LHCN-M2 (cell line): ENCODE measurements at places on chromosomes 7 and 10.

GRCh38 chr7:67729771-67730170 is 733.1 kb downstream of the TYW1 start:
- no peak for DNase-seq

- DNase-seq: no peak
Observed at GRCh38 chr7:7519056-7519455, 16.6 kb downstream of the COL28A1 start.

GRCh38 chr7:22435720-22436119 is 64.3 kb downstream of the STEAP1B start:
- no peak for DNase-seq

DNA sequence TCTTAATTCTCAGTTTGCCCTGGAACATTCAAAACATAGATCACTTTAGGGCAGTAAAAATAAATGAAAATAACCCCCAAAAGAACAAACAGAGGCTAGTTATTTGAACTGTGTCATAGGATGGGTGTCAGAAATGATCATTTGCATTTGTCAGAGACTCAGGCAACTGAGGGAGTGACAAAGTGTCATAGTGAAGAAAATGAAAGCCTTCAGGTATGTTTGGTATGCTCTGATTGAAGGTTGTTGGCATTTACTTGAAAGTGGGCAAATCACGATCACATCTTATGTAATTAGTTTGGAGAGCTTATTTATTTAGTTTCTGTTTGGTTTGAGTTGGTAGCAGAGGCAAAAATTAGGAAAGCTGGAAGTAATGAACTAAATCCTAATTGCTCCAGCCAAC is 880.9 kb downstream of the ANKRD7 start:
- DNase-seq: no peak

DNA sequence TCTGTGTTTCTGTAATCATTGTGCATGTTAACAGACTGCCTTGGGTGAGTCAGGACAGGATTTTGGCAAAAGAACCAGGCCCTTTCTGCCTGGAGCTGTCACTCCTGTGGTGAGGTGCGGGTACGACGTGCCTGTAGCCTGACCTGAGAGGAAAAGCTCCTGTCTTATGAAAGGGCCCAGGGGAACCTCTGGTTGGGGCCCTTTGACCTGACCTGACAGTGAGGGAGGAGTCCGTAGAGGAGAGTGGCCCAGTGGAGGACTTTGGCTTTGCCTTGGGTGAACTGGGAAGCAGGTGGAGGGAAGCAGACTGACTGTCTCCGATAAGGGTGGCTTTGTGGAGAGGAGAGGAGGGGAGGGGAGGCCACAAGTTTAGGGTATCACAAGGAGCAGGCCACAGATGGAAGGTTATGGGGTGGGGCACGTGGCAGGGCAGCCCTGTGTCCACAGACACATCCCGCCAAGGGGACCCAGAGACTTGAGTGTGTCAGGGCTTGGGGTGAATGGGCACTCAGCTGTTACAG is 6.9 kb downstream of the PFKP start:
- DNase-seq: no peak

GRCh38 chr7:75729851-75730274 is 8.9 kb downstream of the HIP1 start:
- DNase-seq: no peak

DNA sequence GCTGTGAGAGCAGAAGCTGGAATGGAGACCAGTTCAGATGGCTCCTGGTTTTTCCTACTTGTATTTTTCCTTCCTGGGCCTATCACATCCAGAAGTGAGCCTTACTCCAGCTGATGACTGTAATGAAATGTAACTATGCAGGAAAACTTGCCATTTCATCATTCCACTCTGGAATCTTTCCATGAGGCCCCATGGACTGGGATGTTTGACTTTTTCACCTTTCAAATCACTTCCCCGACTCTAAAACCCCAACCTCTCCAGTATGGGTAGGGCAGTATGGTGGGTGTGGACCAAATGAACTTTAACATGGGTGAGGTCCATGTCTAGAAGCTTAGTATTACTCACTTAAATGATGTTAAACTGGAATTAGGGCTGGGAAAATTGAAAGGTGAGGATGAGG is 40.3 kb upstream of the DLD start:
- no peak for DNase-seq

DNA sequence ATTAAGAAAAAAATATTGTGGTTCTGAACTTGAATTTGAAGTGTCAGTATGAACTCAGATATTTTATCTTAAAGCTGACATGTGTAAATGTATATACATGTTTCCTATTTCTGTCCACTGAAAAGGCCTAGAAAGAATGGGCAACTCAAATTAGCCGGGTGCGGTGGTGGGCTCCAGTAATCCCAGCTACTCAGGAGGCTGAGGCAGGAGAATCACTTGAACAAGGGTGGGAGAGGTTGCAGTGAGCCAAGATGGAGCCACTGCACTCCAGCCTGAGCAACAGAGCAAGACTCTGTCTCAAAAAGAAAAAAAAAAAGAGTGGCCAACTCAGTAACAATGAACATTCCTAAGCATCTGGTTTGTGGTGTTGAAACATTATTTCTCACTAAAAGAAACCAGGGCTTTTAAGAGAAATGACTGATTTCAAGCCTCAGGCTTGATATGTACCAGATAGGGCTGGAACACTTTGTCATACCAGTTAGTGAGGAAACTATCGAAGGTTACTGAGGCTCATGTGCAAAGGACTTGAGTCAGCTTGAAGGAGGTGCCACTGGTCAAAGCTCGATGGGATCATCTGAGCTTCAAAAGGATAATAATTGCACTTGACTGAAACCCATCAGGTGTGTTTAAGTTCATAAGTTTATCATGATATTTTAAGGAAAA is 40.5 kb downstream of the AOAH start:
- no peak for DNase-seq

GRCh38 chr10:118960157-118961090 is 69.1 kb upstream of the NANOS1 start:
- DNase-seq: no peak

DNA sequence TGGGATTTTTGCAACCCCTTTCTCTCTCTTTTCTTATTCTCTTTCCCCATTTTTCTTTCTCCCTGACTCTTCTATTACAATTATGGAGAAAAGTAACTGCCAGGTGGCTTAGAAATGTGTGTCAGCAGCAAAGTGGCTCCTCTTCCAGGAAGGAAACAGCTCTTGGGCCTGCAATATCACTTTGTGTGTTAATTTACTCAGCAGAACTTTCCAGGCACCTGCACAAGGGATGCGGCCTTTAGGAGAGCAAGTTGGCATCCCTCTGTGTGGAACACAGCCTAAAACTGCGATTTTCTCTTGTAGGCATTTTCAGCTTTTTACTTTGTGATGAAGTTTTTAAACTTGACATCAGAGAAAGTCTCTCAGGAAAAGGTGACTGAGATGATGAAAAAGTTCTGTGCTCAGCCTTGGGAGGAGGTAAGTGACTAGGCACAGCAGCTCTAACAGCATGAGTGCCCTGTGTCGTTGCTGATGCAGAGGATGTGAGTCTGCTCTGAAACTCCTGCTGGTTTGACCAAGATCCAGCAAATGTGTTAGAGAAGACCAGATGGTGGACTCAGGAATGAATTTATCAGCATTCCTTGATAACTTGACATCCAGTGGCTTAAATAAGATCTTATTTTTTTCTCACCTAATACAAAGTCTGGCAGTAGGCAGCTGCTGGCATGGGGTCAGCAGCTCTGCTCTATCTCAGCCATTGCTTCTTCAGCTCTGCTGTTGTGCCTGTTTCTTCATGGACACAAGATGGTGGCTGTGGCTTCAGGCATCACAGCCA is 47.4 kb upstream of the CC2D2B start:
- DNase-seq: no peak

- DNase-seq: peak; percentile 54
Observed at GRCh38 chr10:18501198-18501597, 150.2 kb downstream of the NSUN6 start.

GRCh38 chr10:59799421-59799820 is 46.2 kb upstream of the MRLN start:
- peak; percentile 53 for DNase-seq

DNA sequence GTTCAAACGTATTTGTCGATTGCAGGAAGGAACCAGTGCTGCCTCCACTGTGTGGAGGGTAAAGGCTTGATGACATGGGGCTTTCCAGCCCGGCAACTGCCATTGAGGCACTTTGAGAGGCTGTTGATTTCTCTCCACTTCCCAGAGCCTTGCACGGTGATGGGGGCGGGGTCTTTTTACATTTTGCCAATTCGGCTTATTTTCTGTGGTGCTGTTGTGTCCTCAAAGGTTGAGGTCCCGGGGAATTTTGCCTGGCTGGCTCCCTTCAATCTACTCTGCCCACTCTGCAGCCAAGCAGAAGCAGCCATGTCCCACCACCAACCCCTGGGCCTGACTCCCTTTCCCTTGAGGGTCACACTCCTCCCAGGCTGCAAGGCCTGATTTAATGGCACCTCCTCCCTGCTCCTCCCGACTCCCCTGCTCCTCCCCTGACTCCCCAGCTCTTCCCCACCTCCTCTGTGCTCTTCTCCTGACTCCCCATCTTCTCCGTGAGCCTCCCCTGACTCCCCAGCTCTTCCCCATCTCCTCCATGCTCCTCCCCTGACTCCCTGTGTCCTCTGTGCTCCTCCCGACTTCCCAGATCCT is 39.0 kb downstream of the OAT start:
- DNase-seq: no peak

DNA sequence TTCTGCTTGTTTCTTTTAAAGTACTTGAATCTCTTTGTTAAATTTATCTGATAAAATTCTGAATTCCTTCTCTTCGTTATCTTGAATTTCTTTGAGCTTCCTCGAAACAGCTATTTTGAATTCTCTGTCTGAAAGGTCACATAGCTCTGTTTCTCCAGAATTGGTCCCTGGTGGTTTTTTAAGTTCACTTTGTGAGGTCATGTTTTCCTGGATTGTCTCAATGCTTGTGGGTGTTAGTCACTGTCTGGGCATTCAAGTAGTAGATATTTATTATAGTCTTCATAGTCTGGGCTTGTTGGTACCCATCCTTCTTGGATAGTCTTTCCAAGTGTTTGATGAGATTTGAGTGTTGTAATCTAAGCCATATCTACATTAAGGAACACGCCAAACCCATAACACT is 1060.6 kb downstream of the LRMDA start:
- peak; percentile 82 for DNase-seq

- DNase-seq: no peak
Observed at GRCh38 chr10:18298256-18298655, 158.0 kb downstream of the CACNB2 start.

- peak; percentile 17 for DNase-seq
Observed at GRCh38 chr10:73467206-73467605, 28.6 kb downstream of the PPP3CB start.

DNA sequence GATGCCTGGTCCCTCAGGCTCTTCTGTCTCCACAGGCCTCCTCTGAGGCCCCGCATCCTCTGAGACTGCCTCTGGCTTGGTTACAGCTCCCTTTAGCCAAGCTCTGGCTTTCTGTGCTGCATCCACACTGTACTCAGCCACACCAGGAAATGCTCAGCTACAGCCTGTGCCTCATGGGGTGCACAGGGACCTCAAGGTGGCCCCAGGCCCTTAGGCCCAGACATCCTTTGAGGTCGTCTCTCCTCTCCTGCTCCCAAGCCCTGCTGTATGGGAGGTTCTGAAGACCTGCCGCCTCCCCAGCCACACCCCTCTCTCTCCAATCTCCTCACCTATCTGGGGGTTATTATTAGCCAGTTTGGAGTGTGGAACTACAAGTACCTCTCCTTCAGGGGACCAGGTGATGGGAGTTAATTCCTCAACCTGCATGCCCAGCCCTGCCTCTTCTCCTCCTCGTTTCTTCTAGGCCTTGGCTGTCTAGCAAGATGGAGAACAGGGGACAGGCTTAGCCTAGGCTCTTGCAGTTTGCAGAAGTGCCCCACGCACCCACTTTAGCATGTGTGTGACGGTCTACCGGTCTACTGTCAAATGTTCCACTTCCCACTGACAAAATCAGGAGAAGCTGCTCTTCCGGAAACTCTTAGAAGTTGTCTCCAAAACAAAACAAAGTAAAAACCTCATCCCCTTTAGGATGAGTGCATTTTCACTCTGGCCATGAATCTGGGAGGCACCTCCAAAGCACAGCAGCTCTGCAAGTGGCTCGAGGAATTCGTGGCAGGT is 64.0 kb upstream of the WAC start:
- DNase-seq: no peak

- no peak for DNase-seq
Observed at GRCh38 chr7:132541656-132542055, 34.6 kb downstream of the PLXNA4 start.

DNA sequence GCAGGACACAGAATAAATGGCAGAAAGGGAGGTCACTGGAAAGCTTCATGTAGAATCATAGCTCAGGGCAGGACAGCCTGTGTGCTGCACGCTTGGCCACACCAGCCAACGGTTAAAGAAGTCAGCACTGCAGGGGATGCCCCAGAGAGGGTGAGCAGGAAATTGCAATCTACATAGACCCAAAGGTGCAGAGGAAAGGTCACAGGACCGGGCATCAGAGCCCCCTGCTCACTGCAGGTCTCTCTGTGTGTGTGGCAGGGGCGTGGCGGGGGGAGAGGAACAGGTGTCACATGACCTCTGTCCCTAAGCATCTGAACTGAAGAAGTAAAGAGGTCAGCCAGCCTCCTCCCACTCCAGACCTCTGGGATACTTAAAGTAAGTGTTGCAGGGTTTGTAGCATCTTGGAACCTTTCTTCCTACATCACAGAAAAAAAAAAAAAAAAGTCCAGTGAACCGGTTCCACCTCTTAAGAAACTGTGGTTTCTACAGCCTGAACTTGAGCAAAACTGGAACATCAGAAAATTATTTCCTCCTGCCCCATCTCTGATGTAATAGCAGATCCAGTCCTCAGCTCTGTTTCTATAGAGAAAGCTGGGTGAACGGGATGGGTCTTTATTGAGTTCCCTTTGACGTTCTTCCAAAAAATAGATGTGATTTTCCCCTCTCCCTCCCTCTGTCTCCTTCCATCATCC is 64.3 kb downstream of the RGS10 start:
- DNase-seq: no peak

- no peak for DNase-seq
Observed at GRCh38 chr7:41754046-41754445, 51.2 kb upstream of the INHBA start.

GRCh38 chr10:44333511-44333910 is 51.4 kb downstream of the CXCL12 start:
- no peak for DNase-seq

- DNase-seq: no peak
Observed at GRCh38 chr7:119943942-119944600, 328.9 kb upstream of the KCND2 start.

GRCh38 chr10:608331-609261 is 80.9 kb downstream of the DIP2C start:
- no peak for DNase-seq

DNA sequence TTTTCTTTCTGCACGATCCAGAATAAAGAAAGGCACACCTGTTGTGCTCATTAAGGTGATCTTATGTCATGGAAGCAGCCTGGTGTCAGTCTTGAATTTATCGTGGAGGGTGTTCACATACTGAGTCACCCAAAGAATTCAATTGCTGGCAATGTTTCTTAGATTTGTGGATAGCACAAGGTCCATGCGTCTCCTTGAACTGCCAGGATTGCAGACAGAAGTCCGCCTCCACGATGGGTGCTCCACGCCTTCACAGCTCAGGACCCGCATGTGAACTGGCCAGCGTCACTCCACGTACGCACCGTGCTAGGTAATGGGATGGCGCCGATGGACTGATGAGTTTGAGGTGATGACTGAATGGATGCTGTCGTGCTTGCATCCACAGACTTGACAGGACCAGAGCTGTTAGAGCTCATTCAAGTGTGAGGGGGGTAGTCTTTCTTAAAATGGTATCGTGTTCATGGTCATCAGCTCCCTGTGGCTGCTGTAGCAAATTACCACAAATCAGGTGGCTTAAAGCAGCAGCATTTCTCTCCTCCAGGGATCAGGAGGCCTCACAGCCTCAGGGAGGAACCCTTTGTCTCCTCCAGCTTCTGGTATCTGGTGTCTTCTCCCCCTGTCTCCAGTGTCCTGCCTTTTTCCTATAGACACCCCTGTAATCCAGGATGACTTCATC is 65.4 kb upstream of the DNAJB6 start:
- peak; percentile 64 for DNase-seq

GRCh38 chr7:150003304-150003810 is 129.6 kb downstream of the ATP6V0E2 start:
- DNase-seq: no peak
